ENCODE measurements at places on chromosomes 1 and 21.
A peak's percentile ranks its signal among the peaks of the same experiment; 100 is the strongest.

GRCh38 chr1:192811594-192812239 is 2.9 kb downstream of the RGS2 start:
- no peak for DNase-seq

GRCh38 chr21:29187944-29188343 is 57.5 kb downstream of the MAP3K7CL start:
- no peak for DNase-seq

DNA sequence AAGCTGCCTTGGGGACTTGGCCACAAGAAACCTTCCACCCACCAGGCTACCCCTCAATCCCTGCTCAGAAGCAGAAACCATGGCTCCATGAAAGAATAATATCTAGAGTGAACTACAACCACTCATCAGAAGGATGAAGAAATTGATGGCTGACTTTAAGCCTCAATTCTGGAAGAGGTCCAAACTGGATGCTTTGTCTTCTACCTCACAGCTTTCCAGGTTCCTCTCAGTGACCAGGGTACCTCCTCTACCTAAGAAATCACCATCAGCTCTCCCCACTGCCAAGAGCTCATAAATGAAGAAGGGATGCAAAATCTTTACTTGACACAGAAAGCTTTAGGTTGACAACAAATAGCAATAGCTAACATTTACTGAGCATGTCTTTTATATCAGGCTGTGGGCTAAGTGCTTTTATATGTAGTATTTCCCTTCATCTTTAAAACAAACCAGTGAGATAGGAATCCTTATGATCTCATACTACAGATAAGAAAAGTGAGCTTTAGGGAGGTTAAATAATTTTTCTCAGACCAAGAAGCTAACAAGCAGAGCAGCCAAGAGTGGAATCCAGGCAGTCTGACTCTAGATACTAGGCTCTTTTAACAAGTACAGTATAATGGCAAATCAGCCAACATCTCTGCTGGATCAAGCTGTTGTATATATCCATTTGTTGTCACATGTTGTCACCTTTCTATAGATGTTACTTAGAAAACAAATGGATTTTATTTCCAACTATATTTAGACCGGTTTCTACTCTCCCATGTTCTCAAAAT is 243.0 kb upstream of the SGIP1 start:
- DNase-seq = peak; percentile 82

DNA sequence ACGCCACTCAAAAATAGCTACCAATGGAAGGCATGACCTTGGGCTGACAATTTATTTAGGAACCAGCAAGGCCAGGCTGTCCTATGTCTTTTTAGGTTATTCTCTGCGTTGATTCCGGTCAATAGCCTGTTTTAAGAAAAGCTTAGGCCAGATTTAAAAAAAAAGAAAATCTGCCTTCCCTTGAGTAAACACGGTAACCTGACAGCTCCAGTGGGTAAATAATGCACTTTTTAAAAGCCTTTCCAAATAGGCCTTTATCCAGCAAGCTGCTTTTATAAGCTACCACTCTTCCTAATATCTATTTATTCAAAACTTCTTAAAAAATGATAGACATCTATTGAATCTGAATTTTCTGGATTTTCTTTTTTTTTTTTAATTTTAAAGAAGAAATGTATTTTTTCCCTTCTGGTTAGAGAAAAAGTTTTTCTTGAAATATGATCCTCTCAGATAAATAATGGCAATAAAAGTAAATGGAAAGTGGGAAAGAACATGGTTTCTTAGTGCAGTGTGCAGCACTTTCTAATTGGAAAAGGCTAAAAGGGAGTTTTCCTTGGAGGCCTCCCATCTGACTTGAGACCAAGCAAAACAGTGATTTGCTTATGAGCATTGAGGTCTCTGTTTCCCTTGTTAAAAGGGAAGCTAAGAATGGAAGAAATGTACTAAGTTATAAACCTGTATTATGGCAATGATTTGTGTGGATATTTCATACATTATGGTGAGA is 281.0 kb upstream of the RUNX1 start:
- DNase-seq = no peak

DNA sequence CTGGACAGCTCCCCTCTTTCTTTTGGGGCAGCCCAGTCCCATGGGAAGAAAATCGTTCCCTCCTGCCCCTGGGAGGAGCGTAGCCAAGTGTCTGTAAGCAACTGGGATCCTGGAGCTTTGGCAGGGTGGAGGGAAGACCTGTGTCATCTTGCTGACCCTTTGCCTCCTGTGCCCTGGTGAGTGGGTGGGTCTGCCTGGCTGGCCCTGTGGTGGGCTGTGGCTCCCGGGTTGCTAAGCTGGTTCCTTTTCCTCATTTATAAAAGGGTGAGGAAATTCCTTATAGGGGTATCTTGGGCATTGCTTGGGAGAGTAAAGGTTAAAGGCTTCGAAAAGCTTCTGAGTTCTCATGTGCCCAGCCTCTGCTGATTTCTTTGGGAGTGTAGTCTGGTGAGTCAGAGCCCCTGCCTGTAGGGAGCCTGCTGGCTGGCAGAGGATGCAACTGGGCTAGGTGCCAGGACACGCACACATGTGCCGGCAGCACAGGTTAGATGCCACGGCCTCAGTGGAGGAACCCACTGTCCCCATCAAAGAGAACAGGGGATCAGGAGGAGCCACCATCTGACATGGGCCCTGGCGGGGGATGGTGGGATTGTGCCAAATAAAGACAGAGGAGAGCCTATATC is 85.2 kb downstream of the ARHGEF10L start:
- no peak for DNase-seq

DNA sequence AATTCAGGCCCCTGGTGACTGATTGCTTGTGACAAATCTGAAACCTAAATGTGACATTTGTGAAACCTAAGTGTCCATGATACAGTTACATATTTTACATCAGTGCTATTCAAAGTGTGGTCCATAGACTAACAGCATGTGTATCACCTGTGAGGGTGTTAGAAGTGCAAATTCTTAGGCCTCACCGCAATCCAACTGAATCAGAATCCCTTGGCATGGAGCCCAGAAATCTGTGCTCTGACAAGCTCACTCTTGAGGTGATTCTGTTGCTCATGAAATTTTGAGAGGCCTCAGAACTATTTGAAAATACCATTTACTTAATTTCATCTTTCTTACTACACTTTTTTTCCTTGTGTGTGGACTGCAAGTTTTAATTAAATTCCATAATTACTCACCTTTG is 587.9 kb downstream of the ADGRL2 start:
- DNase-seq = no peak

DNA sequence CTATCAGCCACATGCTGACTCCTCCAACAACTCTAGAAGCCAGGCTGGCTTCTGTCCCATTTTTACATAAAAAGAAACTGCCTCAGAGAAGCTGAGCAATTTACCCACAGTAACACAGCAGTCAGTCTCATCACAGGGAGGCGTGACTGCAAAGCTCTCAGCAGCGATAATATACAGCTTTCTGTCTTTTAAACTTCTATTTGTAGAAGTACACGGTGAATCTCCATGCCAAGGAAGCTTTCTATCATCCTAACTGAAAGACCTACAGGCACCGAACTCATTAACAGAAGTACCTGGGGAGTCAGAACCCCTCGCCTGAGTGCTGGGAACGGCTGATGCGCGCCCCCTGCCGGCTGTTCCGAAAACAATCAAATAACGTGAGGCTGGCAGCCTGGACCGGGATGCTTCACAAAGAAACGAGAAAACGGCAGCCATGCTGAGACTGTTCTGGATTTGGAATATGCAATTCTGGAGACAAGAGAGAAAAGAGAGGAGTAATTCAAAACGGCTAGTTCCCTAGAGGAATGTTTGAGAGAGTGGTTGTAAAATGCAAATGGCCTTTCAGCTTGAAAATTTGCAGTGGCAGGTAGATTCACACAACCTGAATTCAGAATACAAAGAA is 43.5 kb upstream of the RAB4A start:
- peak; percentile 79 for DNase-seq

GRCh38 chr1:92473781-92474495 is 12.8 kb downstream of the GFI1 start:
- DNase-seq = no peak

- no peak for DNase-seq
Observed at GRCh38 chr1:214014730-214015129, 27.0 kb downstream of the PROX1 start.

DNA sequence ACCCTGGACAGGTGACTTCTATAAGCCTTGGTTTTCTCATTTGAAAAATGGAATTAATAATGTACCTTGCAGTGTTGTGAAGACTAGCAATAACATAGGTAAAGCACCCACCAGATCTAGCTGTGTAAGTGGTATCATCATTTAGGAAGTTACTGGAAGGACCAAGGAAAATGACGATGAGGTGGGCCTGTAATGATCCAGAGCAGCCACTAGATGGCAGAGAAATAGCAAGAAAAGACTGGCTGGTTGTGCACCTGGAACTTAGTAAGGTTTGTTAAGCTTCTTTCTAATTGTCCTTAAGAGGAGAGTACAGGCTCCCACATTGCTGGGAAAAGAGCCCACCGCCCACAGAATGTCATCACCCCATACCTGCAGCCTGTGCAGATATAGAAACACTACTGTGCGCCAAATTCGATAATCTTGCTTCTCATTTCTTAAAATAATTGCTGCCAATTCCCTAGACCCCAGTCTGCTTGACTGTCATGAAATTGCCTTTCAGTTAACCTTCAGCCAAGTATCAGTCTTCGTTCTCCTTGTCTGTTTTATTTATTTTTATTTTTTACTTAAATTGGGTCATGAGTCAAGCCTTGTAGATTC is 37.2 kb downstream of the WNT4 start:
- no peak for DNase-seq

DNA sequence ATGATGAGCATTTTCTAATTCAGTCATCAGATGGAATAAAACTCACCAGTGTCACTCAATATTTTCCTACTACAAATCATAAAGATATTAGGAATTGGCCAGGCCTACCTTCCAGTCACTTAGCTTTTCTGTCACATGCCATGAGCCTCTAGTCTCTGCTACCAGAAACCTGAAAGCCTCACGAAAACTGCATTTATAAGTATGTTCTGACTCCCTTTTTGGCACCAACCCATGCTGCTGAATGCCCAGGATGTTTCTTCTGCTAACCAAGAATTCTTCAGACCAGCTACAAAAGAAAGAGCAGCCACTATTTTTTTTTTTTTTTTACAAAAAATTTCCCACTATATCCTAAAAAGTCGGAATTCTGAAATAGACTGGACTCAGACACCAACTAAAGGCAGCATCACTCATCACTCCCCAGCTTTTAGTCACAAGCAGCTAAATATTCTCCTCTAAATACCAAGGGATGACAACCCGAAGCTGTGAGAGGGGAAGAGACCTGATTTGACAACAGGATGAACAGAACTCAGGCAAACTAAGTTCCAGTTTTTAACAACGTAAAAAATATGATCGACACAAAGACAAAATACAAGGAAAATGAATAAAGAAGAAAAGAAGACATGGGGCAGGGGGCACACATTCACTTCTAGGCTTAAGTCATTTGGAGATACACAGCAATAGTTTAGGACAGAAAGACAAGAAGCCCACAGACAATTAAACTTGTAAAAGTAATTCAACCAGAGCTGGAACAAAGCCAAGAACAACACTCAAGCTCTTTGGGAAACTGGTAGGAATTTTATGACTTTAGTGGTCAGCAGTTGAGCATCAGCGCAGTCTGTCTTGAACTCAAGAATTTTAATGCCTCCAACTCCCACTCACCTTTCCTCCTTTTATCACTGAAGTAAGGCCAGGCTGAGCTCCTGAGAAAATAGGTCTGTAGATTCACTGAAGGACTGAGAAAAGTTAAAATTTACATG is 1.7 kb downstream of the DCAF8 start:
- DNase-seq = no peak

- DNase-seq = no peak
Observed at GRCh38 chr1:225446595-225446960, 18.7 kb upstream of the LBR start.

- DNase-seq = no peak
Observed at GRCh38 chr21:33185852-33186251, 43.9 kb upstream of the IFNAR2 start.

DNA sequence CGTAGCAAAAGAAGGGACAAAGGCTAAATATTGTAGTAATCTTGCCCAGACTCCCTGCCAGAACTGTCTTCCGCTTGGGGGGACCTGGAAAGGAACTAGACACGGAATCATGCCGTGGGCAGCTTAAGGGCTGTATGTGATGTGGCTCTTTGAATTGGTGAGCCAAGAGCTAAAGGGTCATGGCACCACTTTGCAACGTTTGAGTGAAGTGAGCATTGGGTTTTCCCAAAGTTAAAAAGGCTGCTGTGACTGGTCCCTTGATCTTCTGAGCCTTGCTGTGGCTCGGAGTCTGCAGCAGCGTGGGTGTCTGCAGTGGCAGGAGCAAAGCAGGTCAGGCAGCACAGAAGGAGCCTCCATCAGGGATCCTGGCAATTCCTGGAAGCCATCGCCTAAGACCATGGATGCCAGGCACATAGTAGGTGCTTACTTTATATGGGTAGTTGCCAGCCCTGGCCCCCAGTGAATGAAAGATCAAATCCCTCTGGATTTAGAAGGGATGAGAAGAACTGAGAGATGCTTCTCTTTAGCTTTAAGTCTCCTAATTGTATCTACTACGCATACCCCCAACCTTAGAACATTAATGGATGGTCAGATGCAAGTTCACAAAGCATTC is 1.8 kb downstream of the SMYD2 start:
- DNase-seq = no peak

- no peak for DNase-seq
Observed at GRCh38 chr1:58576325-58576726, 726 bp downstream of the TACSTD2 start.

GRCh38 chr1:246674049-246674448 is 50.2 kb upstream of the SCCPDH start:
- DNase-seq = no peak

- DNase-seq = no peak
Observed at GRCh38 chr1:236989290-236990051, 14.8 kb downstream of the MT1HL1 start.

DNA sequence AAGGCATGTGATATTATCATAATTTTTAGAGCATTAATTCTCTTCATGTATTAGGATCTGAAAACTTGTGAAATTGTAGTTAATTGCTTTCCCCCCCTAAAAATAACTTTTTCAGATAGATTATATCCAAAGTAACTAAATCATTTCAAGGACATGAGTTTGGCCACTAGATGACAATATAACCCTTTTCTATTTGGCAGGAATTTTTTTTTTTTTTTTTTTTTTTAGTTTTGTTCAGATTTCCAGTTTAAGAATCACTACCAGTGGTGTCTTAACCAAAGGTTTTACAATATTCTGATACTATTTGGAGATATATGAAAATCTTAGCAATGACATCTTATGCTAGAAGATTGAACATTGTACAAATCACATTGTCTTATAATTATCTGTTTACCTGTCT is 370.8 kb downstream of the AMY1C start:
- no peak for DNase-seq

DNA sequence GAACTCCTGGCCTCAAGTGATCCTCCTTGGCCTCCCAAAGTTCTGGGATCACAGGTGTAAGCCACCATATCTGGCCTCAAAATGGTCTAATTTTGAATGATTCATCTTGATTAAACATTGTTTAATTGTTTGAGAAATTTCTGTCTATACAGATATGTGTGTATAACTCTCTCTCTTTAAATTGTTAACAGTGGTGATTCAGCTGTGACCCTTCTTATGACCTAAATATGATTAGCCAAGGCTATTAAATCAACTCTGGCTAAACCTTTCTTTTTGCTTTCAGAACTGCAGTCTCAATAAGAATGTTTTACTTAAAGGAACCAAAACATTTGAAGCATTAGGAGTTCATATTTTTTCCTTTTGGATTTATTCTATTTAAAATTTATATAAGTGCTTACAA is 19.2 kb upstream of the B3GALT5 start:
- no peak for DNase-seq

GRCh38 chr1:189708674-189709073 is 769.0 kb downstream of the BRINP3 start:
- no peak for DNase-seq

GRCh38 chr1:196955926-196956325 is 12.4 kb downstream of the CFHR2 start:
- DNase-seq = no peak

GRCh38 chr1:44855742-44856141 is 12.7 kb upstream of the PTCH2 start:
- no peak for DNase-seq
